ENCODE measurements at places on chromosomes 2 and 18.

- no peak for DNase-seq
Measured at GRCh38 chr2:219058541-219059374, 2.0 kb downstream of the IHH start.

DNA sequence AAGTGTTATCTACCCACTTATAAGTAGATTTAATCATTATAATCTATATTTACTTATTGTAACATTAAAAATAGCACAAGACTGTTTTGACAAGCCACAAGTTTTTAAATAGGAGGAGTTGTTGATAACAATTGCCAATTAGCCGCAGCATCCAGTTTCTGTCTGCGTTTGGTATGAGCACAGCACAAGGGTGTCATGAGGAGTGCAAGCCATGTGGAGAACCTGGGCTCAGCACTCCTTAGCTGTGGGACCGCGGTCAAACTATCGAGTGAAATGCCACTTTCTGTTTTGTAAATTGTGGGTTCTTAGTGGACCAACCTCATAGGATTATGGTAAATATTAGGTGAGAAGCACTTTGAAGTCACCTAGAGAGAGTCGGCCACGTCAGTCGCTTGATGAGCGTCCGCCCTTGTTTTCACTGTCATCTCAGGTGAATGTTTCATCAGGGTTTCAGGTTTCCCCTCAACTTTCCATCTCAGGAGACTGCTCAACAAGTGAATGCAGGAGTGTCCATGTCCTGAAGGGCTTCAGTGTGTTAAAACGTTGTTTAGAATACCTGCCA, 294.5 kb downstream of the ZNF407 start:
- DNase-seq: peak; percentile 78

GRCh38 chr18:67483237-67483636, 33.3 kb downstream of the DSEL start:
- no peak for DNase-seq

DNA sequence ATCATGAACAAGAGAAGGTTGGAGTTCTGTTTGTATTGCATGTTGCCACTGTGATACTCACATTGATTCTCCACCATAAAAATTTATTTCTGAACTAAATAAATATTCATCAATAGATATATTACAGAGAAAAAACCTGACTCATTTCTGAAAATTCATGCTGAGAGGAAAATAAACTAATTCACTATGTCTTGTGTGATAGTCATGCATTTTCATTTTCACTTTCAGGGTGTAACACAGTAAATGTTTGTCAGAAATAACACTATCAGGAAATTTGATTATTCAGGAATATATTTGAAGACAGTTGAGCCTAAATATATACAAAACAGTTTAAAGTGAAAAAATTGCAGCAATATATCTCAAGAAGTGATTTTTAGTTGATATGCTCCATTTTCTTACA, 335.2 kb downstream of the KCNJ3 start:
- DNase-seq: no peak

GRCh38 chr2:55587-56448, 9.5 kb upstream of the FAM110C start:
- DNase-seq: no peak

GRCh38 chr2:190582736-190583506, 48.4 kb upstream of the NEMP2 start:
- no peak for DNase-seq

DNA sequence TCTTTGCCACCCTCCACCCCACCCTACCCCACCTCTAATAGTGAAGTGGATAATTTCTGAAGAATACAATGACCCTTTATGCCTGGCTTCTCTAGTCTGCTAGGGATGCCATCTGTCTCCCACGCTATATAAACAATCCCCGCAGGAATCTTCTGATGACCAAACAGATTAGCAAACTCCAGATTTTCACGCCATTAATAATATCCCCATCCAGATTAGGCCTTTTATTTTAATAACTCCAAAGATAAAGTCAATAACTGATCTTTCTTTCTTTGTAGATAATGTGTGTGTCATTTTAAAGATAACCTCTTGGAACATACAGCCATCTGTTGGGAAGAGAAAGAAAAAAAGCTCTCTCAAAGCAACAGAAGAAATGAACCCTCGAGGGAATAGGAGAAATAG, 47.9 kb upstream of the CCDC150 start:
- no peak for DNase-seq

DNA sequence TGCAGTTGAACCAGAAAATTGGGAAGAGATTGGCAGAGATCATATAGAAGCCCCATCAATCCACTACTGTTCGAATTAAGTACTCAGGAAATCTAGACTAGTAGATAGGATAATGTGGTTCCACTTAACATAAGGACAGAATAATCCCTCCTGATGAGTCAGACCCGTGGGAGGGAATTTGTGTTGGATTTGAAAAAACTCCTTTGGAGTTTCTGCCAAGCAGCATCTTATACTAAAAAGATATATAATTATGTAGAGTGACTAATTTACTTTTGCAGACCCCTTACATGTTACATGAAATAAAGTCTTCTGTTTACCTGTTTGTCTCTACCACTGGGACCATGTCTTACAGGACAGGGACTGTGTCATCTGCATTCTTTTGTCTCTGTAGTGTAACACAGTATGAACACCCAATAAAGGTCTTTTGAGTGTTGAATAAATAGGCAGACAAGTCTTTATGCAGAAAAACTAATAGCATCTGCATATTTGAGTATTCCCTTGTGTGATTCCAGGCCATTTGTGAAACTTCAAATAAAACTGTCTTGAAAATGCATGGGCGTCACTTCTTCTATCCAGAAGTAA, 122.6 kb upstream of the DNAJC10 start:
- no peak for DNase-seq

DNA sequence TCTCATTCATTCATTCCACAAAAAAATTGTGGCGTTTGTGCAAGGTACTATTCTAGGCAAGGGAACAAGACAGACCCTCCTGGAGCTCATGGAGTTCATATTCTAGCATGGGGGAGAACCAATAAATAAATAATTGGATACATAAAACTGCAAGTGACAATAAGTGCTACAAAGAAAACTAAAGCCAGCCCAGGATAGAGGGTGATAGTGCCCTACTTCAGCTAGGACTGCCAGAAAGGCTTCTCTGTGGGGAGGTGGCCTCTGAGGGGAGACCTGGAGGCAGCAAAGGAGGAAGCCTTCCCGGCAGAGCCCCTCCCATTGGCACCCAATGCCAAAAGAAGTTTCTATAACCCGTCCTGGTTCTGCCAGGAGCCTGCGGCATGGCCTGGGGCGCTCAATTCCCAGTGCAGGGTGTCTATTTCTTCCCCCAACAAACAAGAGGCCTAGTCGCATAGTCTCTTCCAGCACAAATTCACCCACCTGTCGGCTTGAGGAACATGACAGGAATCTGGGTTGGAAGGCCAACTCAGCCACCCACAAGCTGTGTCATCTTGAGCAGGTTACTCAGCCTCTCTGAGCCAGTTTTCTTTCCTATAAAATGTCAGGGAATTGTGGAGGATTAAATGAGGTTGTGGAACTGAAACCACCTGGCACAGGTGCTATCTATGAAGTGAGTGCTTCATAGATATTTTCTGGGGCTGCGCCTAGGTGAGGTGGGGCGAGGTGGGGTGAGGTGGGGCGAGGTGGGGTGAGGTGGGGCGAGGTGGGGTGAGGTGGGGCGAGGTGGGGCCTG, 94.3 kb downstream of the ZFP36L2 start:
- DNase-seq: no peak

- no peak for DNase-seq
Measured at GRCh38 chr2:104870100-104870975, 16.4 kb downstream of the POU3F3 start.

Measured in NCI-H2107 (cell line).